Tibial nerve (tissue), 4 donors: ENCODE measurements at places on chromosomes 5 and 9. TPM values are rescaled to one million over a fixed set of nuclear protein-coding genes. Genes with fewer than 3 reads are reported as not detected.

GRCh38 chr9:107971241-107971640 is 481.7 kb upstream of the KLF4 start:
- DNase-seq: no peak

GRCh38 chr5:104363567-104363966 is 801.0 kb upstream of the NUDT12 start:
- DNase-seq: no peak

GRCh38 chr5:61168951-61169350 is 6.7 kb upstream of the SMIM15 start:
- DNase-seq: no peak

DNA sequence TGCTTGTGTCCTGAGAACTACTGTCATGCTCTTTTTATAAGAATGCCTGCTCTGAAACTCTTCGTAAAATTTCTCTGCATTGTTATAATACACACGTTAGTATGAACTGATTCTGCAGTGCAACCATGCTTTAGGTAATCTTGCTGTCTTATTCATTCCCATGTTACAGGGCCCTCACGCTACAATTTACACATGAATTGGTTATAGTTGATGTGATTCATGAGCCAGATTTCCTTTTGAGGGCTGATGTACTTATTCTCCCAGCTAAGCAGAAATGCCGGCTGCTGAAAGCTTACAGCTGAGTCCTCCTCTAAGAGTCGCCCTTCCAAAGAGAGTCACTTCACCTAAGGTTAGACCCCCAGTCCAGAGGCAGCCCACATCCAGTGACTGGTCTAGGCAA is 233.5 kb upstream of the PCSK5 start:
- no peak for DNase-seq

- DNase-seq: no peak
Observed at GRCh38 chr5:126103868-126104267, 319.3 kb upstream of the GRAMD2B start.

DNA sequence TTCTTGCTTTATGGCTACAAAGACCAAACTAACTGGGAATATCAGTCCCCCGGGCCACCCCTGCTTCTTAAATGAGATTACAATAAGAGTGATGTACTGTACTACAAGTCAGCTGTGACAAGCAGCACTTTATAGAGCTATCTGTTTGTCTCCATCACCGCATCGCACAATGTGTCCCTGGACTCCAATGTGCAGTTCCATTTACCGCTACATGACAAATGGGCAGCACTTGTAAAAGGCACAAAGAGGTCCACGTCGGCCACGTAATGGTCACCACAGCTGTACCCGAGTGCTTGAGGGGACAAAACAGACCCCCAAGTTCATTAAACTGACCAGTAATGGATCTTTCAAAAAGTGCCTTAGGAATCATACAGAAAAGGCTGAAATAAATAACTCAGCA is 54.1 kb downstream of the PSMB7 start:
- no peak for DNase-seq

DNA sequence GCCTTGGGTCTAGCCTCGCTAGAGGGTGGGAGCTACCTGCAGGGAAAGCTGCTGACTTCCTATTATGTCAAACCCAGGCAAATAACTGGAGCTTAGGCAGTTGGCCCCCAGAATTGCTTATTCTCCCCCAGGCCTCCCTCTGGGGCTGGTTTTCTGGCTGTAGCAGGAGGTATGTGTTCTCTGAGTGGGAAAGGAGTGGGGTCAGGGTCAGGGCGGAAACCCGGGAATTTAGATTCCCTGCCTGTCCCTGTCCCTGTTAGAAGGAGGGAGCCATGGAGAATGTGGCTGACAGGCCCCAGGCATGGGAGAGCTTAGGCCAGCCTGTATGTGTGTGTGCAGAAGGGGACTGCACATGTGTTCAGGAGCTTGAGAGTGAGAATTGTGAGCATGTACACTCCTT is 13.6 kb upstream of the CXXC5 start:
- DNase-seq: no peak

DNA sequence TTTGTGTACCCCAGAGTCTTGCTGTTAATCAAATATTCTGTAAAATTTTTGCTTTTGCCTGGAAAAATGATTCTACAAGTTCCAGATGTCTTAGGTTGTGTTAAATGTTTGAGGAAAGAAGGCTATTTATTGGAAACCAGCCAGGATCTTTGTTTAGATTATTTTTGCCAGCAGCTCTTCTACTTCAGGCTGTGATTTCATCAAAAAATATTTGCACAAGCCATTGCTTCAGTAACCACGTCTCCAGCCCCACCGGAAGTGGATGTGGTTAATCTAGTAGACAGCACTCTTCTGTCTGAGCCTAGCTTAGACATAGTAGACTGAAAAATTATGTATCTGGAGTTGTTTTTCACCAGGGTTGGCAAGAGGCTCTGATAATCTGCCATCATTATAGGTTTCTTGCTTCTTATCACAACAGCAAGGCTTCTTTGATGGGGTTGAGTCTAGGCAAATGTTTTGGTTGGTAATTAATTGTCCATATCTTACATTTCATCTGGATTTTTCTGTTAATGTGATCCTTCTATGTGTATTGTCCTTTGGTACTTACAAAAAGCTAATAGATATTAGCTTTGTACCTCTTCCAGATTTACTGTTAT is 17.1 kb downstream of the KCTD16 start:
- DNase-seq: peak; percentile 41

DNA sequence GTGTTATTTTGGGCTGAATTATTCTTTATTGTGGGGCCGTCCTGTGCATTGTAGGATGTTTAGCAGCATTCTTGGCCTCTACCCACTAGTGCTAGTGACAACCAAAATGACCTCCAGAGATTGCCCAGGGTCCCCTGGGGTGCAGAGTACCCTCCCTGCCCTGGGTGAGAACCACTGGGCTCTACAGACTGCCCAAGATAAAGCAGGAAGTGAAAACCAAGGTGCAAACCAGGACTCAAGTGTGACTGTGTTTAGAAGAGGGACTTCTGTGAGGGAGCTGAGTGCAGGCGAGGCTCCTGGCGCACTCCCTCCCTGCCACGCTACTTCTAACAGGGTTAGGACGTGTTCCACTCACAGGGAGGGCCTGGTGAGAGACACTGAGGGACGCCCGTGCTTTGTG is 41.6 kb downstream of the USP20 start:
- DNase-seq: no peak

DNA sequence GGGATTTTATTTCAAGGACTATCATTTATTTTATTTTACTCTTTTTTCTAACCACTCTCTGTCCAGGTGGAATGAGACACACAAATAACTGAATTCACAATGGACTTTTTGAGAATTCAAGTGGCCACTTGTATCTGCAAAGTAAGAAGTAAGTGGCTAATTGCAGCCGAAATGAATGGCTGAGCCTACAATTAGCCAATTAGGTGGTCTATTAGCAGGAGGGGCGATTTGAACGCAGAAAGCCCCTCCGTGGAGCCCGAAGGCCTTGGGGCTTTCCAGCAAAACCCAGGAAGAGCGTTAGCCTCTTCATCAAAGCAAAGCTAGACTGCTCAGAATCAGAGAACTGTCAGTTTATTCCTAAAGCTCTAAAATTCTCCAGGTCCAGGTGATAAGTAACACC is 176.9 kb downstream of the EBF1 start:
- no peak for DNase-seq

GRCh38 chr5:146188358-146188757 is 5.9 kb upstream of the LARS1 start:
- no peak for DNase-seq

GRCh38 chr5:74767579-74767913 is 497 bp downstream of the NSA2 start:
- DNase-seq: no peak

GRCh38 chr9:134412298-134412711 is 86.0 kb downstream of the RXRA start:
- no peak for DNase-seq

FAM169A gene
- total RNA-seq: 11.7 TPM

LHX2 gene
- total RNA-seq: not detected

PCDHA1 gene
- not detected for total RNA-seq

BHMT gene
- 4.2 TPM for total RNA-seq

F2RL2 gene
- total RNA-seq: 2.4 TPM
